Bronchial epithelial cell (primary cell): ENCODE measurements at places on chromosomes 16 and 17. TPM values are rescaled to one million over a fixed set of nuclear protein-coding genes. Genes with fewer than 3 reads are reported as not detected.
A peak's percentile ranks its signal among the peaks of the same experiment; 100 is the strongest.

SKAP1 gene
- not detected in 2 replicates for total RNA-seq

DNA sequence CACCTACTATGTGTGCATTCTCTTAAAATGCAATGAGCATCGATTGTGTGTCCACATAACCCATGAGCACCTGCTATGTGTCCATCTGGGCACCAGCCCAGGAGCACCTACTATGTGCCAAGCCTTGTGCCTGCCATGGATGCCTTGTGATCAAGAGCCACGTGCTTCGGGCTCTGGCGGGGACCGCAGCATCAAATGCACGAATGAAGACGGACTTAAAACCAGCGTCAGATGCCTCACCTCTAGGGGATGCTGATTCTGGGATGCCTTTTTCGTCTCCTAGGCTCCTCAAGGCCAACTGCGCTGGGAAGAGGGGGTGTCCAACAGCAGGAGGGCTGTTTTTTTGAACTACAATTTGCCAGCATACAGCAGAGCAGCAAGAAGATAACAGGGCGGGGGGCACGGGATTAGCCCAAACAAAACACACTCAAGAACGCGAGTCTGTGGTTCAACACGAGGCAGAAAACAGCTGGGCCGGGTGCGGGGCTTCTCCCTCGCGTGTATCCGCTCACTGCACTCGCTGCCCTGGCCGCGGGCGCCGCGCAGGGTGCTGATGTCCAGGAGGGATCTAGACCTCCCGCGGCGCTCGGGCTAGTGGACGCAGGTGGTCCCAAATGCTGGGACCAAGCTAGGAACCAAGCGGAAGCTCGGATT lies 1.2 kb upstream of the GLIS2 start:
- peak; percentile 46 for DNase-seq

PRAC1 gene
- not detected in 2 replicates for total RNA-seq

DNA sequence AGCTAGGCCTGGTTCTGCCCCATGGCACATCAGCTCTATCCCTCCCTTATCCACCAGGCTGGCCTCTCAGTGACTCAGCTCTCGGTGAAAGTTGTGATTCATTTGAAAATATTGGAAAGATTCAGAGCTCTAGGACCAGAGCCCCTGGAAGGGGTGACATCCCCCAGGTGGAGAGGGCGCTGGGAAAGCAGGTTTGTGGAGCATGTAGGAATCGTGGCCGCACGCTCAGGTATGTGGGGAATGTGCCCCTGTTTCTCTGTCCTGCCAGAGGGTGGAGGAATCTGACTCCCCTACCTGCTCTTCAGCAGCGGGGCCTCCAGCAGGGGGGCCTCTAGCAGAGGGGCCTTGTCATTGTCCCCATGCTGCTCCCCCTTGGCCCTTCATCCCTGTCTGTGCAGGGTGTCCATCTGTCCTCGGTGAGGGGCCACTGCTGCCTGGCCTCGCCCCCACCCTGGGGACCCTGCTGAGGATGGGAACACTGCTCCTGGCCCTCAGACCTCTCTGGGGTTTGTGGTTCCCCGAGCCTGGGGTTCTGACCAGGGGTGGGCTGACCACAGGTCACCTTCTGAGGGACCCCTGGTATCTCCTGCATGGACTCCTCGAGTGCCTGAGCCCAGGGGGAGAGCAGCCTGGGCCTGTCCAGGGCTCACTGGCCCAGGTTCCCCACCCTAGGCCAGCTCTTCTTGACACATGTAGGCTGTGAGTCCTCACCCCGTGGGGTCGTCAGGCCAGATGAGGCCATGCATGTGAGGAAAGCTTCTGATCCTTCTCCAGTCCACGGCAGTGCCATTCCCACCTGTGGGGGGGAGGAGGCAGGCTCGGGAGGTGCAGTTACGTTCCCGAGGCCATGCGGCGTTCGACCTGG lies 47.5 kb downstream of the NT5M start:
- peak; percentile 39 for DNase-seq

DNA sequence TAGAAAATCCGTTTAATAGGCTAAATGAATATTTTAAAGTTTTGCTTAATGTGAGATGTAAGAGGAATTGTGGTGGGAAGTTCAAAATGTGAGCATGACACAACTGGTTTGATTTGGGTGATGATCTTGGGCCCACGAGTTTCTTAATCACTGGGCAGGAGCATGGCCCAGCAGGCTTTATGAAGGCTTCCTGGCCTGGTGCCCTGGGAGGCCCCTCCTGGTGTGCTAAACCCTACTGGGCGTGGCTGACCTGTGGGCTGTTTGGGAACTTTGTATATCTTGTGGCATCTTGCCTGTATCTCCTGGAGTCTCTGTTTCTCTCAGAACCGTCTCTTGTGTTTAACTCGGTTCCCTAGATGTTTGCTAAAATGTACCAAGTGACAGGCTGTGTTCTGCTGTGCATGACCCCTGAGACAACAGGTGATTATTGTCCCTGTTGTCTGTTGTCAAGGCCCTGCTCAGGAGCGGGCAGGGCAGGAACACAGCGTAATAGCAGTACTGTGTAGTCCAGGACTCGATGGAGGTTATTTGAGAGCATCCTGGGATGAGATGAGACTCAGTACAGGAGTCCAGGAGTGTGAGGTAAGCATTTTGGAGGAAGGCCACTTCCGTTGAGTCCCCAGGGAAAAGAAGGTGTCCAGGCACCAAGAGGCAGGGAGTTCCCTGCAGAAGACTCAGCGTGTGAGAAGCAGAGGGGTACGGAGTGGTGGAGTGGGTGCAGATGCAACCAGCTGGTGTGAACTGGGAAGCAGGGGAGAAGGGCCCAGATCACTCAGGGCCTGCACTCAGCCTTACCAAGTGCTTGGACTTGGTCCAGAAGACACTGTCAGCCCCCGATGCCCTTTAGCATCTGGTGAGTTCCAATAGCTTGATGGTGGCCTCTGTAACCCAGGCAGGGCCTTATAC lies 48.5 kb downstream of the B9D1 start:
- no peak for DNase-seq

GRCh38 chr17:71502443-71502842 lies 618.4 kb upstream of the SOX9 start:
- no peak for DNase-seq

RNF227 gene
- total RNA-seq: 7.8 and 8.2 TPM in 2 replicates

CDH11 gene
- total RNA-seq: 23.8 and 82.1 TPM in 2 replicates

SLC6A2 gene
- total RNA-seq: 0.26 and 0.38 TPM in 2 replicates

DNA sequence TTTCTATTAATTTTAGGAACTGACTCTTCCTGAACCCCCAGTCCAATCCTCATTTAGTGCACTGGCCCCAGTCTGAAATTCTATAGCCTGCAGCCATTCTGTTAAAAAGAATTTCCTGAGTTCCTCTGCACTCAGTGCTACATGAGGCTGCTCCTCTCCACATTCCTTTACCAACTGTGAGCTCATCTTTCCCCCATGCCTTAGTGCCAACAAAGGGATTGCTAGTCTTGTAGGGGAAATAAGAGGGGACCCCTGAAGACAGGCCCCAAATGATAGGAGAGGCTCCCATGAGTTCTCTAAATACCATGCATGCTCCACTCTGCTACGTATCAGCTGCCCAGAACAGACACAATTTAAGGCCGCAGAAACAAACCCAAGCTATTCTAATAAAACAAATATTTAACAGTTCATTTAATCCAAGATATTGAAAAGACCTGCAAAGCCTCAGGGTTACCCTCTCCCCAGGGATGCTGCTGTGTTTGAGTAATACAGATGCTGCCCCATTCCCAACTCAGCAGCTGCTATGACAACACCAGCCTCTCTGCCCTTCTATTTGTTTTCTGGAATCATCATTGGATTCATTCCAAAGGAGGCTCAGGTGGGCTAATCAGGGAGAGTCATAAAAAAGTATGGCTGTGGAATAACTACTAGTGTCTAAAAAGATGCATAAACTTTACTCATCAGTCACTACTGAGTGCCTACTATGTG lies 228.5 kb downstream of the TOX3 start:
- no peak for DNase-seq

- no peak for DNase-seq
Measured at GRCh38 chr17:76740329-76741118, 2.6 kb downstream of the MFSD11 start.

DNA sequence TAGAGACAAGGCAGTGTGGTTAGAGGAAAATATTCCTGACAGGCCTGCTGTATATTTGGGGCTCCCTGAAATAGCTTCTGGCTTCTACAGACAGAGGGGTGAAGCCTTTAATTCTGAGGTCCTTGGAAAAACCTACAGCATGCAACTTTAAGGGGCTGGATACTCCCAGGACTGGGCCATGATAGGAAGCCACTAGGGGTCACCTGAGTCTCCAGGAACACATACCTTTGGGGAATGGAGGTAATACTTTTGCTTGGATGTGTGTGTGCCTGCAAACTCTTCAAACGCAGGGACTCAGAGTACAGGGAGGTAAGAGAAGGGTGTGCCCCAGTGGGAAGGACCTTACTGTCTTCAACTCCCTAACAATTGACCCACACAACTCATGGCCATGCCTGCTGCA lies 4.1 kb downstream of the ASIC2 start:
- DNase-seq: no peak

- DNase-seq: no peak
Measured at GRCh38 chr17:20187049-20187448, 177.9 kb downstream of the SPECC1 start.

DNA sequence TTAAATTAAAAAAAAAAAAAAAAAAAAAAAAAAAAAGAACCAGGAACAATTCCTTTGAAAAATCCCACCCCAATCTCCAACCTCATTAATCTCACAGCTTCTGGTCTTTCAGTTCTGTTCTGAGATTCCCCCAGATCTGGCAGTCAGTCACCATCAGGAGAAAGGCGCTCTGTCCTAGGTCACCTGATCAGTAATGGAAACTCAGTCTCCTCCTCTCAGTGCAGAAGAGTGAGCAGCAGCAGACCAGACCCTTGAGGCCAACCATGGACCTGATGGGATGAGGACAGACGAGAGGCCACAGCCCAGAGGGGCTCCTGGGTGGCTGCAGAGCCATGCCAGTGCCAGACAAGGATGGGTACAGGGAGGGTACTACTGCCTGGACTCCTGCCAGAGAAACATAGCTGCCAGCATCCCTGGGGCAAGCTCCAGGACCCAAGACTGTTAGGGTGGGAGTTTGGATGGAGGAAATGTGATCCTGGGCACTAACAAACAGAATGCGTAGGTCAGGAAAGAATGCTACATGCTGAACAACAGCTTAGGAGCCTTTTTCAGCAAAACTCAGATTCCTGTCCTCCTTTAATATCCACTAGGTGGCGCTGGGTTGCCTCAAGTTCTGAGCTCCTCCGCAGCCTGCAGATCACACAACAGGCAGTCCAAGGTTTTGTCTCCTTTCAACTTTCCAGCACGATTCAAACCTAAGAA lies 28.7 kb downstream of the MPG start:
- DNase-seq: peak; percentile 55

KCNH4 gene
- not detected in 2 replicates for total RNA-seq

DNA sequence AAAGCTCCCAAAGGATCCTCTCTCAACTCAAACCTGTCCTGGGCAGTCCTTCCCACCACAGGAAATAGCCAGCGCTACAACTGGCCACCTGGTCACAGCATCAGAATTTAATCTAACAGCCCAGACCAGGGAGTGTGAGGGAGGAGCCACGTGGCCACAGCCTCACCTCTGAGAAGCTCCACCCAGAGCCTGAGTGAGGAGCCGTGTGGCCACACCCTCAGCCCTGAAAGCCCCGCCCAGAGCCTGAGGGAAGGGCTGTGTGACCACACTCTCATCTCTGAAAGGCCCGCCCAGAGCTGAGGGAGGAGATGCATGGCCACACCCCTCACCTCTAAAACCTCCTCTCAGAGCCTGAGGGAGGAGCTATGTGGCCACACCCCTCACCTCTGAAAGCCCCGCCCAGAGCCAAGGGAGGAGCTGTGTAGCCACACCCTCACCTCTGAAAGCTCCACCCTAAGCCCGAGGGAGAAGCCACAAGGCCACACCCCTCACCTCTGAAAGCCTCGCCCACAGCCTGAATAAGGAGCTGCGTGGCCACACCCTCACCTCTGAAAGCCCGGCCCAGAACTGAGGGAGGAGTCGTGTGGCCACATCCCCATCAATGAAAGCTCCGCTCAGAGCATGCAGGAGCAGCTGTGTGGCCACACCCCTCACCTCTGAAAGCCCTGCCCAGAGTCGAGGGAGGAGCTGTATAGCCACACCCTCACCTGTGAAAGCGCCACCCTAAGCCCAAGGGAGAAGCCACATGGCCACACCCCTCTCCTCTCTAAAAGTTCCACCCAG lies 28.6 kb downstream of the SLC38A8 start:
- DNase-seq: peak; percentile 92

DNA sequence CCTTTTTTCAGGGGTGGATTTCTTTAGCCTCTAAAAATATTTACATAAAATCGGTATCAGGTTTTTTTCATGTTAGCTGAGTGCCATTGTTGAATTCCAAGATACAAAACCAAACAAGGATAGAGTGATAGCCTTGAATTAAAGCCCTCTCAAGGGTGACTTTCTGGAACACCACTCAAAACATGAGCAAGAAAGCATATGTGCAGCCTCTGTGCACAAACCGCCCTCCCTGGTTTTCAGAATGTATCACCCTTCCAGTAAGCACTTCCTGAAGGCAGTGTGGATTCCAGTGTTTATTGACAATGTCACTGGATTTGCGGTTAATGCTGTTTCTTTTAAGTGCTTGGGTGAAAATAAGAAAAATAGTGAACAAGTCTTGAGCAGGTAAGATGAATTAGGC lies 597.7 kb downstream of the TMEM114 start:
- no peak for DNase-seq

DNA sequence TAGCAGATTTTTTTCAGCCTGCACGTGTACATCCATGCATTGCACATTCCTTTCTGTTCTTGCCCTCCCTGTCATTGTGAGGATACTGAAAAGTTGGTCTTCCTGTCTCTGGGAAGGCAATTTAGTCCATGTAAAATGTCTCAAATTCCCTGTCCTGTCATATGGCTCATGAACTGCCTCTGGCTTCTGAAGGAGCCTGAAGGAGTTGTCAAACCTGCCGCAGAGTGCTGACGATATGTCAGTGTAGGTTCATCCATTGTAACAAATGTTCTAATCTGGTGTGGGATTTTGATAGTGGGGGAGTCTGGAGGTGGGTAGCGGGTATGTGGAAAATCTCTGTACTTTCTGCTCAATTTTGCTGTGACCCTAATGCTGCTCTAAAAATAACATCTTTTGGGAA lies 59.6 kb downstream of the YPEL2 start:
- no peak for DNase-seq

KCNAB3 gene
- total RNA-seq: 0.79 and 0.90 TPM in 2 replicates

GRCh38 chr17:9324864-9325263 lies 250.8 kb downstream of the STX8 start:
- peak; percentile 30 for DNase-seq

CHD9NB gene
- 0.26 and 2.0 TPM in 2 replicates for total RNA-seq

- no peak for DNase-seq
Measured at GRCh38 chr17:65183736-65184135, 46.6 kb downstream of the RGS9 start.

DNA sequence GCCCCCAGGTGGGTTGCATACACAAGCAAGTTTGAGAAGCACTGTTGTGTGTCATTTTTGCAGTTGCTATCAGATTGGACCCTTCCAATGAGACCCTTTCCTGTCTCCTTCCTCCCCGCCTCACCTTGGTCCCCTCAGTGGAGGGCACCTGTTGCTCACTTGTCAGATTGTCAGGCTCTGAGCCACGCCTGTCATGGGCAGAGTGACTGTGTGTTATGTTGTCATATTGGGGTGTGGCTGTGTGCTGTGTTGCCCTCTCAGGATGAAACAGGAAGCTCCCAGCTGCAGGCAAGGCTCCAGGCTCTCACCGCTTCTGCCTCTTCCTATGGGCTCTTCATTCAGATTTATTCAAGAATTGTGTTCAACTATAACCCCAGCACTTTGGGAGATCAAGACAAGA lies 302.9 kb downstream of the CPPED1 start:
- DNase-seq: no peak

USP10 gene
- 33.7 and 47.1 TPM in 2 replicates for total RNA-seq

GRCh38 chr16:86662195-86662594 lies 83.8 kb downstream of the FOXL1 start:
- no peak for DNase-seq

GNAO1 gene
- total RNA-seq: under 0.01 TPM in 1 of 2 replicates, not detected in the other
